MM.1S (cell line): ENCODE measurements at places on chromosomes 5 and 9.
A peak's percentile ranks its signal among the peaks of the same experiment; 100 is the strongest.

GRCh38 chr9:75432888-75433287, 344.6 kb downstream of the OSTF1 start:
- DNase-seq = no peak

DNA sequence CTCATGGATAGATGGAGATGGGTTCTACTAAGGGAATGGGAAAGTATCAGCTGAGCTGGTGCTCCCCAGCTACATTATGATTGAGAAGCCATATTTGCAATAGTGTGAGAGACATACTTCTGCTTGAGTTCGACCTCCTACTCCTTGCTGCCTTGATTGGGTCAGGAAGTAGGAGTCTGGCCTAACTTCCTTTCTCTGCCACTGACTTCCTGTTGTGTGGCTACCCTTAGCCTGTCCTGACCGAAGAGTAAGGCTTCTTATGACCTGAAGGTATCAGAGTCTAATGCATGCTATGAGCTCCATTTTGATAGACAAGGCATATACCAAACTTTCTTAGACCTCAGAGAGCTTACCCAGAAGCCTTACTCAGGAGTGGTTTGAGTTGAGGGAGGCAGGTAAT, 53.9 kb downstream of the OSTF1 start:
- peak; percentile 36 for DNase-seq

DNA sequence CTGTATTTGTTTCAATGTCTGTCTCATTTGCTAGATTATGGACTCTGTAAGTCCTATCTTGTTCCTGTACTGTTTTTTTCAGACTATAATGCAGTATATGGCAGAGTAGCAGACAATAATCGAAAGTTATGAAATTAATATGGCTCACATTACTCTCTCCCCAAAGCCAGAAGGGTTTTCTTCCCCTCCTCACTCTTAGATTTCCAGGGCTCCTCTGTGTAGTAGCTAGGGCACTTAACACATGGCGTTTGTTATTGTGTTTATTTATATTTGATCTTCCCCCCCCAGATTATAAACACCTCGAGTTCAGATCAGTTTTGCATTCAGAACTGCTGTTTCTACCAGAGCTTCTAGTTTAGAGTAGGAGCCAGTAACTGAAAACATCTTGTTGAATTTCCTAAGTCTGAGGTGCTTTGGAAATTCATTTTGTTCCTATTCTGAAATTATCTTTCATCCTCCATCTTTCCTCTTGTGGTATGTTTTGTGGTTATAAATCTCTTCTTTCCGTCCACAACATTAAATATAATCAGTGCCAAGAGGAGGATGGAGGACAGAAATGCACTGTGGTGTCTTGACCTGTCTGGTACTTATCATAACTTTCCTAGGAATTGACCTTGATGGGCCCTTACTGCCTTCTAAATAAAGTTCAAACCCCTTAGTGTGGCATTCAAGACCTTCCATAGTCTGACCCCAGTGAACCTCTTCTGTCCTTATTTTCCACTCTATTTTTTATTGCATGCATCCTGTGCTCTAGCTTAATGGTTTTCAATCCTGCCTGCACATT, 27.0 kb downstream of the TLE4 start:
- DNase-seq = no peak

DNA sequence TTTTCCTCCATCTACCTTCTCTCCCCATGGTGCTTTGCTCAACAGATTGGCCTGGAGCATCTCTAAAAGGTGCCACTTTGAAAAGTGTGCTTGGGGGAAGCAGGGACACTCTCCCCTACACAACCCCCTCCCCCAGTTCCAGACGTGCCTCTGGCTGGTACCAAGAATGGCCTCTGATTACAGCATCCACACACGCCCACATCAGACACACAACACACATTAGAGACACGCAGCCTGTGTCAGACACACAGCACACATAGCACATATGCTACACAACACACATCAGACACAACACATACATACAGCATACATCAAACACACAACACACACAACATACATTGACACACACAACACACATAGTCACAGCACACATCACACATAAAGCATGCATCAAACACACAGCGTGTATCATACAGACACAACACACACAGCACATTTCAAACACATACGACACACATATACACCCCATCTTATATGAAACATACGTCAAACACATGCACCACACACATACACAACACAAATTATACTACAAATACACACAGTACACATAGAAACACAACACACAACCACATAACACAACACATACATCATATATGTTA, 150.4 kb downstream of the RGS3 start:
- no peak for DNase-seq
